ENCODE measurements at places on chromosomes 7 and 10.

- DNase-seq: no peak
Observed at GRCh38 chr10:97589479-97589878, at the start of gene C10orf62. TSS of gene C10orf62 (plus strand) at chr10:97589721. CDS start at chr10:97589898, 177 bp downstream.

DNA sequence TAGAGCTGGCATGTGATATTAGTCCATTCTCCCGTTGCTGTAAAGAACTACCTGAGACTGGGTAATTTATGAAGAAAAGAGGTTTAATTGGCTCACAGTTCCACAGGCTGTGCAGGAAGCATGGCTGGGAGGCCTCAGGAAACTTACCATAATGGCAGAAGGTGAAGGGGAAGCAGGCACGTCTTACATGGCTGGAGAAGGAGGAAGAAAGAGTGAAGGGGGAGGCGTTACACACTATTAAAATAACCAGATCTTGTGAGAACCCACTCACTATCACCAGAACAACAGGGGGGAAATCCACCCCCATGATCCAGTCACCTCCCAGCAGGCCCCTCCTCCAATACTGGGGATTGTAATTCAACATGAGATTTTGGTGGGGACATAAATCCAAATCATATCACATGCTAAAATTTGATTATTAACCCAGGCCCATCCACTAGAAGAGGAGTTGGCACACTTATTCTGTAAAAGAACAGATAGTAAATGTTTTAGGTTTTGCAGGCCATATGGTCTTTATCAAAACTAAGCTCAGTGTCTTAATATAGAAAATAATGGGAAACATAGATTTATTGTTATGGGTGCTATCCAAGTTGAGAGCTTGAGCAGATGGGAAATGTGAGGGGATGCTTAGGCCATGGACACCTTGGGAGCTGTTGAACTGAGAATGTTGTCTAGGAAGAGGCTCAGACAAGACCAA is 18.6 kb upstream of the HK1 start:
- no peak for DNase-seq

DNA sequence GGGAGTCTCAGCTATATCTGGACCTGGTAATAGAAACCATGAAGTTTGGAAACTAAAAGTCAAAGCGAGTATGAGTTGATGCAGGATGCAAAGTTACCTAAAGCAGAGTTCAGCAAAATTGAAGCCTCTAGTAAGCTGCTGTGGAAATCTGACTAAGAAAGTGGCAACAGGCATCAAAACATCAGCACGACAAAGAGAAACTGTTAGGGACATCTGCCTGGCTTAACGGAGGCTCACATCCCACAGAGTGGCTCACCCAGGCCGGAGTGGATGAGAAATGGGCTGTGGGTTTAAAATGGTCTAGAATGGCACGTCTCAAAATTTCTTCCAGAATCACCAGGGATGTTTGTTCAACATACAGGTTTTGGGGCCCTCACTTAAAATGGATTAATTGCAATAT is 164.1 kb upstream of the NPY start:
- no peak for DNase-seq

GRCh38 chr7:28800150-28800549 is 158.0 kb downstream of the TRIL start:
- DNase-seq: no peak

GRCh38 chr7:140054751-140055150 is 8.0 kb downstream of the PARP12 start:
- DNase-seq: no peak

DNA sequence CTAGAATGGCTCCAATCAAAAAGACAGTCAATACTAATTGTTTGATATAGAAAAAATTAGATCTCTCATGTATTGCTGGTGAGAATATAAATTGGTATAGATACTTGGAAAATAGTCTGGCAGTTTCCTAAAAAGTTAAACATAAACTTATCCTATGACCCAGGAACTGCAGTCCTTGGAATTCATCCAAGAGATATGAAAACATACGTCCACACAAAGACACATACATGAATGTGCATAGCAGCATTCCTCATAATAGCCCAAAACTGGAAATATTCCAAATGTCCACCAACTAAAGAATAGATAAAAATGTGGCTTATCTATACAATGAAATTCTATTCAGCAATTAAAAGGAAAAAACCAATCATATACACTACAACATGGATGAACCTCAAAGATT is 128.4 kb downstream of the ZFAND4 start:
- DNase-seq: no peak

GRCh38 chr10:119859420-119860258 is 13.0 kb downstream of the MCMBP start:
- DNase-seq: no peak

DNA sequence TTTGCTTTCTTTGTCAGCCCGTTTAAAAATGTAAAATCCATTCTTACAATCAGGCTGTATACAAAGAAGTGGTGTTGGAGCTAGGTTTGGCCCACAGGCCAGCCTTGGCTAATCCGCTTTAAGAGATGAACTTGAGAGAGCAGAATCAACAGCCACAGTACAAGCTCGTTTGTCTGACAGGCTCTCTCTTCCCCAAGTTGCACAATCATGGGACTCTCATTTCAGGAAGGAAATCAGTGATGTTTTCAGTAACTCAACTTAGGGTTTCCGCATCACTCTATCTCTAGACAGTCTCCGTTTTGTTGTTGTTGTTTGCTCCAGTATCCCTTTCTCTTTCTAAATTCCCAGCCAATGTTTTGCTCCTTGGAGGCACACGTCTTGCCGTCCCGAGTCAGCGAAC is 582.0 kb upstream of the MKI67 start:
- no peak for DNase-seq

DNA sequence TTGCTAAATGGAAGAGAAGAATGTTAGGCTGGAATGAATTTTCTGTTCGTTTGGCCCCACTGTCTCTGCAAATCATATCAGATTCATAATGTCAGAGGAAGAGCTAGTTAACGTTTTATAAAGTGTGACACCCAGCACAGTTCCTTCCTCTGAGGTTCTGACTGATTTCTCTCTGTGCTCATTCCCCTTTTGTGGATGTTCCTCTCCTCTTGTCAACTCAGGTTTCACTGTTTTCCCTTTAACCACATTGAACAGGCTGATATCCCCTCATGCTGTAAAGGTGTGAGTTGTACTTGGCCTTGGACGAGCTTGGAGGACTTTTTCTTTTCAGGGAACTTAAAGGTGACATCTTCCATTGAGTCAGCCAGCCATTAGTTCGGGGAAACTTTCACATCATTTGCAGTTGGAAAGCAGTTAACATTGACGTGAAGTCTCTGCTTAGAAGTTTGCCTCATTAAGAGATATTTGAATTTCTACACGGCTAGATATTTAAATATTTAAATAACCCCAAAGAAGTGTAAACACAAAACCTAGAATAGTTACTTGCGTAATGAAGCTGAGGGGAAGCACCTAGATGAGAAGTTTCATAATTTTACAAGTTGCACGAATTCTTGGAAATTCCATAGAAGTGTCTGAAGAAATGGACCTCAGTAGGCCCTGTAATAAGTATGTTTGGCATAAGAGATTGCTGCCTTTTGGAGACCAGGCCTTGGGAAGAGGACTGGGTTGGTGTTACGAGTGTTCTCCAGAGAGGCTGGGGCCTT is 101.5 kb upstream of the EGR2 start:
- no peak for DNase-seq

GRCh38 chr7:67817481-67817880 is 820.8 kb downstream of the TYW1 start:
- no peak for DNase-seq

- DNase-seq: no peak
Observed at GRCh38 chr10:80465839-80466590, 11.9 kb downstream of the TSPAN14 start.

GRCh38 chr10:45003432-45004000 is 2.8 kb downstream of the ZNF22 start:
- no peak for DNase-seq

DNA sequence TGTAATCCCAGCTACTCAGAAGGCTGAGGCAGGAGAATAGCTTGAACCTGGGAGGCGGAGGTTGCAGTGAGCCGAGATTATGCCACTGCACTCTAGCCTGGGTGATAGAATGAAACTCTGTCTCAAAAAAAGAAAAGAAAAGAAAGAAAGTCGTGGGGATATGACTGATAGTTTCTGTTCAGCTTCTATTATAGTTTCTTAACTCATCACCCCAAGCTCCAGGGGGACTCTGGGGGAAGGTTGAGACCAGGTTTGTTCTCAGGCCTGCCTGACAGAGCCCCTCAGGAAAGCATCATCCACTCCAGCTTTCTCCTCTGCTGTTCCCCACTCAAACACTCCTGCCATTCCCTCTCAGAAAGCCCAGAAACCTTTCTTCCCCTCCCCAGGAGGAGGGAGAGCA is 542.4 kb upstream of the GALNT17 start:
- DNase-seq: no peak

DNA sequence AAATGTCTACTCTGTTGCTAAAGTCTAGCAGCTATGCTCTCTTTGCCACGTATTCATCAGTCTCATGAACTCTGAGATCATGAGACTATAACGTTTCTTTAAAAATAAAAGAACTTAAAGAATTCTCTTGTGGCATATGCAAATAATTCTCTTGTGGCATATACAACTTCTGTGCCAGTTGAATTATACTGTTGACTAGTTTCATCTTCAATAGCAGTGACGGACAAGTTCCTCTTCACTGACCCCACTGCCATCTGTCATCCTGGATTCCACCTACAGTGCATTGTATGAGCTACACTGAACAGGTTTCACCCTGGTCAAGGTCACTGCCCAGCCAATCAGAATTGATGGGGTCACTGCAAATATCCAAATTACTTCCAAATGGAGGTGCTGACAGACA is 88.2 kb downstream of the CD36 start:
- DNase-seq: no peak

DNA sequence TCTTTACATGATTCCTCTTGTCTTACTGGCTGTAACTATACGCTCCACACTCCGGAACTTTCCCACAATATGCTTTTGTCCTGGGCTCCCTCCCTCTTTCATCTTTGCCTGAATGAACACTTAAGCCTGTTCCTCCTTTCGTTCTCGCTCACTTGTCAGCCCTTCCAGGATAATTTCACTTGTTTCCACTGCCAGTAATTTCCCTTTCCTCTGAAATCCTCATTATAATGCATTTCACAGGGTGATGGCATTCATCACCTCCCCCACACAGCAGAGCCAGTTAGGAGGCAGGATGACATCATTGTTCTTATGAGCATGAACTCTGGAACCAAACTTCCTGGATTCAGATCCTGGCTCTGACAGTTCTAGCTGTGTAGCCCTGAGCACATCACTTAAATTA is 372.6 kb downstream of the GPR158 start:
- DNase-seq: no peak

GRCh38 chr7:142808461-142808801 is 37.7 kb downstream of the PRSS2 start:
- no peak for DNase-seq

- no peak for DNase-seq
Observed at GRCh38 chr10:52313256-52313932, 687 bp upstream of the DKK1 start.

GRCh38 chr10:48526011-48526821 is 78.7 kb downstream of the ARHGAP22 start:
- no peak for DNase-seq

DNA sequence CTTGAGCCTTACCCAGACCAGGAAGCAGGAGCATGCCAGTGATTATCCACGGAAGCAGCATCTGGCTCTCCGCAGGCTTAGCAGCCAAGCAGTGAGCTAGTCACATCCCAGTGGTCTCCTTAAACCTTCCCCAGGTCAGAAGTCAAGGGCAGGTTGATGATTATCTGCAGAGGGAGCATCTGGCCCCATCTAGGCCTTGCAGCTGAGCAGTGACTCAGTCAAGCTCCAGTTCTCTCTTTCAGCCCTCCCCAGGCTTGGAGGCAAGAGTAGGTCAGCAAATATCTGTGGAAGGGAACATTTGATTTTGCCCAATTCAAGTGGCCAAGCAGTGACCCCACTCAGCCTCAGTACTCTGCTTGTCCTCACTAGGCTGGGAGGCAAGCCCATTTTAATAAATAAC is 61.6 kb downstream of the ANKRD7 start:
- no peak for DNase-seq

DNA sequence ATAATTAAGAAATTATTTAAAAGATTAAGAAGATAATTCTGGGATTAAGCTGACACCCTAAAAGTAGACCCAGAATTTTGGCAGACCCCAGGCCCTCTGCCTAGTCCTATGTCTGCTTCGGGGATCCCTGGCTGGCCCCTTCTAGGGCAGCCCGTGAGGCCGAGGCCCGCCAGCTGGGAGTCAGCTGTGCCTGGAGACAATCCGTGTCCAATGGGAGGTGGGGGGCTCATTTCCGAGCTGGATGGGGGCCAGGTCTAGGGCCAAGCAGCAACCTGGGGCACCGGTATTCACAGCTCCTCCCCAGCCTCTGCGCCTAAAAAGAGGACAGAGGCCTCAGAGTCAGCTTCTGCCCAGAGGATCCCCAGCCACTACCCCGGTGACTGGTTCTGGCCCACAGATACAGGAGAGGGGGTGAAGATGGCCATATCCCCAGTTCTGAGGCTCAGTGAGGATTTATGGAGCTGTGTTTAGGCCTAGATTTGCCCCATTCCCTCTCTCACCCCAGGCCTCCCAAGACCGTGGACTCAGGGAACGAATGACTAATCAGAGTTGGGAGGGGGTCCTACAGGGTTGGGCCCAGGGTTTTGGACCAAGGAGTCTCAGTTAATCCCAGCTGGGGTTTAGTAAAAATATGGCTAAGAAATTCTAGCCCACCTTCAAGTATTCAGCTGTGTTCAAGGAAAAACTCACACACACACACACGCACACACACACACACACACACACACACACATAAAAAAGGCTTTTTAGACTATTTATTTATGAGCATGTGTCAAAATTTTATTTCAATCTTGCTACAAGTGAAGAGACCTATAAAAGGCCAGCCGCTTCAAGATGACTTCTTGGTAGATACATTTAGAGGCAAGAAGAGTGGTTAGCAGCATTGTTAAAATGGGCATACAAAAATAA is 37.4 kb upstream of the LBX1 start:
- DNase-seq: no peak

DNA sequence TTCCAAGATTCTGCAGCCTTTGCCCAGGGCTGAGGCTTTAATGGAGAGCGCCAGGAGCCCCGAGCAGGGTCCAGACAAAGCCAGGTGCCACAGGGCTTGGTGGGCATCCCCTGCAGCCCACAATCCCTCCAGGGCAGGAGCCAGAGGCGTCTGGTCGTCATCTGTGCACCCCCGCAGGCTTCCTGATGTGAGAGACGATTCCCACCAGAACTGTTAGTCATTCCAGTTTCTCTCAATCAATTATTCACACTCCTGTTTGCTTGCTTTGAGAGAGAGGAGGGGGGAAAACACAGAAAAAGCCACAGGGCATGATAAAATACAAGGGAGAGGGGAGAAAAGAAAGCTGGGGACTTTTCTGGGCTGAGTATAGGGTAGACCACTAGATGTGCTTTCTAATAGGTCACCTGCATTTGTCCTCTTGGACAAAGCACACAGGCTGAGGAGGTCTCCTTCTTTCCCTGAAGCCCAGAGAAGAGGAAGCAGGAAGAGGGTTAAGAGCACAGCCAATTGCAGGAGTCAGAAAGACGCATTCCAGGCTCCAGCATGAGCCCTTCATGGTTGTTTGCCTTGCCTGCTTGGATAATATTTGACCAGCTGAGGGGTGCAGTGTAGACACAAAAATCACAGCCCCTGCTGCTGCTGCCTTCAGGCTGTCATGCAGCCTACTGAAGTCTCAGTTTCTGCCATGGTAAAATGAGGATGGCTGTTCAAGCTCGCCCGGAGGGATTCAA is 194.4 kb downstream of the PLXNA4 start:
- no peak for DNase-seq

Measured in stimulated activated CD8-positive, alpha-beta memory T cell treated with anti-CD3 and anti-CD28 coated beads, Interleukin-15, amount 100 ng/mL, for 24 hours (primary cell).